ENCODE measurements at places on chromosomes 11 and 22.
A peak's percentile ranks its signal among the peaks of the same experiment; 100 is the strongest.

DNA sequence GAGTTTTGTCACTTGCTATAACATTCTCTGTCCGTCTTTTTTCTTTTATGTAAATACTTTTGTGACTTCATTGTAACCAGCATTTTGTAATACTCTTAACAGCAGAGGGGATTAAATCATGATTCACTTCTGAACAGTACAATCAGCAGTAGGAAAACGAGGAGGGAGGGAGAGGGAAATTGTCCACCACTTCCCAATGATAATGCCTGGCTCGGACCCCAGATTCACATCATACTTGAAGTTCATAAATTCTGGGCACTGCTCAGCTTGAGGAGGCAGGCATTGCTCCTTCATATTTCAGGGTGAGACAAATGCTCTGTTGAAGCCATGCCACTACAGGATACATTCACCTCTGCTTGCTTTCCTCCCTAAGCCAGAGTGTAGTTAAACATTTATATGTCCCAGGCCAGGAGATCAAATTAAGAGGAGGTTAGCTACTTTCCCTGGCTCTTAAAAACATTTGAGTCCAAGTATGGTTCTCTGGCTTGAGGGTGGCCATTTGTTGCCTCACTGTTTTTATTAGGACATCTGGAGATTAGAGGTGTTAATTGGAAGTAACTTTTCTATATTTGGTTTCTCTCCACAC lies 129.0 kb upstream of the LDLRAD3 start:
- no peak for DNase-seq

GRCh38 chr22:32558681-32559355 lies 84.2 kb downstream of the FBXO7 start:
- no peak for DNase-seq

DNA sequence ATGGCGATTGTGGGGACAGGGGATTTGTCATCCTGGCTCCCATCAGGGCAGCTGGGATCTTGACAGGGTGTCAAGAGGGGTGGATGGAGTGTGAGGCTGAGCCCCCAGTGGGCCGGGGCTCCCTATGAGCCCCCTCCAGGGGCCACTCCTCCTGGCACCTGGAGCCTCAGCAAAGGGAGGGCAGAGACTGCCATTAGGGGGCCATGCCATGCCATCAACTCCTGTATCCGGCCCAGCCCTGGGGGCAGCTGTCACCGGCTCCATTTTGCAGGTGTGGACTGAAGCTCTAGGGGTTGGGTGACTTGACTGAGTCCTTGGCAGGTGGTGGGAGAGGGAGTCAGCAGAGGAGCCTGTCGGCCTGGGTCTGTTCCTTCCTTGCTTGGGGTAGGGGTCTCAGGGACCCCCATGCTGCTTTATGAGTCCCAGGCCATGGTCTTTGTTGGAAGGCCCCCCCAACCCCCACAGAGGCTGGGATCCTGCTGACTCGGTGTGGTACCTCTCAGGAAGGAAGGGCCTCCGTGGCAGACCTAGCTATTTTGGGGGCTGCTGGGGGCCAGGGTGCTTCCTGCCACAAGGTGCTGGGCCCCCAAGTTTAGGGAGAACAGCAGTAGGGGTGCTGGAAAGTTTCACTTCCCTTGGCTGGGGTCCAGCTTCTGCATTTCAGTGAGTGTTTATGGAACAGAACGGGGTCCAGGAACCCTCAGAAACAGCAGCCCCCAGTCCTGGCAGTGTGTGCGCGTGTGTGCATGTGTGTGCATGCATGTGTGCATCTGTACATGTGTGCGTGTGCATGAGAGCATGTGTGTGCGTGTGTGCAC lies 1.5 kb downstream of the ACY3 start:
- DNase-seq, result peak; percentile 96

DNA sequence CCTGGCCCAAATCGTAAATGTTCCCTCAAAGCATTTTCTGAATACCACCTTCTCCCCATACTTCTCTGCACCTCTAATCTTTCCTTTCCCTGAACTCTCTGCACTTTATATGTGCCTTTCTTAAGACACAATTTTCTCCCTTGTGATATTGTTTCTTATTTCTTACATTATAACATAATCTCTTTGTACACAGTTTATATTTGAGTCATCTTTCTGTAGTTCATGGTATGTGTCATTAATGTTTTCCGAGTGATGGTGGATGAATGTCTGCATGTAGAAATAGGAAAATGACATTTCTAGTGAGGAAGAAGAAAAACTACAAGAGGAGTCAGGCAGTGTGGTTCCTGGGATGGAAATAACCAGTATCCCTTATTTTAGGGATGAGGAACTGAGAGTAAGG lies 5.5 kb downstream of the ACRV1 start:
- DNase-seq, result no peak

DNA sequence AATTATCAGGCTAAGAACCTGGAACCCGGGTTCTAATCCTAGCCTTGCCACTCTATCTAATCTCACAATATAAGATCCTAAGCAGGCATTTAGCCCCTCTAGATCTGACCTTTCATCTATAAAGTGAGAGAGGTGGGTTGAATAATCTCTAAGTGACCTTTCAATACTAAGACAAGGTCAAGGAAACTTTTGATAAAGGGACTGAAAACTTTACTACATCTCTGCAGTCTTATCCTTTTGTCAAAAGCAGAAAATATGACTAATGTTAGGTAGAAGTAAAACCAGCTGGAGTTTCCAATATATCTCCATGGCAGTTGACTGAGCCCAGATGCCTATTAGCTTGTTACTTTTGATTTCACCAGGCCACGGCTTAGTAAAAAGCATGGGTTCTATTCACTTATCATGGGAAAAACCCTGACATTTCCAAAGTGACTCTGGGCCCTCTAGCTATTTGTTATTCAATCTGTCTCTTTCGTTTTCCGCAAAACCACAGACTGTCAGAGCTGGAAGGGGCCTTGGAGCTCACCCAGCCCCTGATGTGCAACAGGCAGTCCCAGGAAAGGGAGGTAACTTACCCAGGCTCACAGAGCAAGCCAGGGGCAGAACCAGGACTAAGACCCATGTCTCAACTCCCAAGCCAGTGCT lies 75.8 kb downstream of the RAB30 start:
- DNase-seq, result no peak

DNA sequence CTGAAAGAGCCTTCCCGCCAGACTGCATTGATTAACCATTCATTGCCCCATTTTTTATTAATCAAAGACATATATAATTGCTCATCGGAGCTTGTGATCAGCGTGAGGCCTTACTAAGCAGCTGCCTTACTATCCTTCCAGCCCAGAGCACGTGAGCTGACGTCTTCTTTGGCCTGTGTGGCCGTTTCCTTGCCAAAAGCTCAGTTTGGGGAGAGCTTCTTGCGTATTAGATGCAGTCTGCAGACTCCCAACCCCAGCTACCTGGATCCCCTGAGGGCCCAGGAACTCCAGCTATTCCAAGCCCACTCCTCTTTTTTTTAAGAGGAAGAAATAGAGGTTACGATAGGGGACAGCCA lies 784 bp upstream of the SLC43A3 start:
- DNase-seq, result no peak

DNA sequence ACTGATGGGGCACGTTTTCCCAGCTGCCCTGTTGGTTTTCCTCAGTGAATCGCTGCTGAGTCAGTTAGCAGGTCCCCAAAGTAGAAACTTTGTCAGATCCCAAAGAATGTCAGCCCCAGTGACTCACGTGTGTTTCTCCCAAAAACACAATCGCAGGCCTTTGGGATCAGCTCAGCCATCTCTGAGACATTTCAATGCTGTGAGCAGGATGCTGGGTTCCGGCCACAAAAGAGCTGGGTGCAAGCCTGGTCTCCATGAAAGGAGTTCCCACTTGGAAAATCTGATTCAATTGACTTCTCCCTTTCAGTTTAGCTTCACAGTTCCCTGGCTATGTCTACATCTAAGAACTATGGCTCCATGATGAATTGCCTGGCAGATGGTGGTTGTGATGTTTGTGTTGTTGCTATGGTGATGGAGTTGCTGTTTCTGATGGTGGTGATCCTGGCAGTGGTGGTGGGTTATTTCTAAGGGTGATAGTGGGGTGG lies 28.0 kb downstream of the MYEOV start:
- no peak for DNase-seq

DNA sequence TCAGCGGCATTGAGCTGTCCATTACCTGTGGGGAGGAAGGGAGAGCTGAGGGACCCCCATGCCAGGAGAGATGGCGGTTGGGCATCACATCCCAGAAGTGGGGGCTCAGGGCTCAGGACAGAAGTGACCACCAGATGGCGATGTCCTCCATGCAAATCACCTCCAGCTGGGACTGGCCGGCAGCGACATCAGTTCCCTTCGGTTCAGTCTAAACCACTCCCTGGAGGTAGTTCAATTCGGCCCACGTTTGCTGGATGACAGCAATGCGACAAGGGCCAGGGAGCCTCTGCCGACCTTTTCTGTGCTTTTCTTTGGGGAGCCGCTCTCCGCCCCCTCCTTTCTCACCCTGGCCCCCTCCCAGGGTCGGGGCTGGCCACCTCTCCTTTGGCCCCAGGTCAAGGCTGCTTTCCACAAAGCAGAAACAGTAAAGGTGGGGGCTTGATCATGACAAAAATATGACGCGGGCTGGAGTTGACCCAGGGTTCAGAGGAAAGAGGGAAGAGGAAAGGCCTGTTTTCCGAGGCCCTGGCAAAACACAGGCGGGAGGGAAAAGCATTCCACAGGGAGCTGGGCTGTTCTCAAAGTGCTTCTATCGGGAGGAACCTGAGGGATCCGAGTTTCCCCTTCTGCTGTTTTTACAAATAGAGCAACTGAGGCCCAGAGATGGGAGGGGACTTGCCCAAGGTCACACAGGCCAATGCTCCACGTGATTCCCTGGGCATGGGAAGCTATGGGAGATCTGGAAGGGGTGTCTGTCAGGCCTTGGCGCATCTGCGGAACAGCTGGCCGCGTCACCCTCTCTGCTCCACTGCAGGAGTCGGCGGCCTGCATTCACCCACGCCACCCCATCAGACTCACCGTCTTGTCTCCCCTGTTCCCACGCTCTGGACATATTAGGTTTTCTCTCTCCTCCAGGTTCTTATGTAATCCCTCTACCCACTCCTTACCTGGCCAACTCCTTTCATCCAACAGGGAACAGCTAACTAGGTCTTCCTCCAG lies 54.7 kb downstream of the FBXO7 start:
- DNase-seq, result peak; percentile 79

GRCh38 chr11:132300283-132300682 lies 929.9 kb downstream of the NTM start:
- DNase-seq, result peak; percentile 42

DNA sequence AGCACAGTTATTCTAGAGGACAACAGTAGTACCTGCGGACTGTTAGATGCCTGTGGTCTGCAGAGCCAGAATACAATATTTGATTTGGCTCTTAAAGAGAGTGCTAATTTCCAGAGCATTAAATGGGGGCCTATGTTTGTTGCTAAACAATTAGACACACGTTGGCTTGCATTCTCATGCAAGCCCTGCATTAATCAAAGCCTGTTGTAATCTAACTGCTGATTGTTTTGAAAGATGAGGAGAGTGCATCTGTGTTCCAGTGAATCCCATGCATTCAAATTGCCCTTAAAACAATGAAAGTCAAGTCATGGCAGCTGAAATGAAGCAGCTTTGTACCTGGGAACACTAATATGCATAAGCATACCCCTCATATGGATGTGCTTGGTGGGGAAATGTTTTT lies 419.4 kb downstream of the DYNC2H1 start:
- DNase-seq, result no peak

DNA sequence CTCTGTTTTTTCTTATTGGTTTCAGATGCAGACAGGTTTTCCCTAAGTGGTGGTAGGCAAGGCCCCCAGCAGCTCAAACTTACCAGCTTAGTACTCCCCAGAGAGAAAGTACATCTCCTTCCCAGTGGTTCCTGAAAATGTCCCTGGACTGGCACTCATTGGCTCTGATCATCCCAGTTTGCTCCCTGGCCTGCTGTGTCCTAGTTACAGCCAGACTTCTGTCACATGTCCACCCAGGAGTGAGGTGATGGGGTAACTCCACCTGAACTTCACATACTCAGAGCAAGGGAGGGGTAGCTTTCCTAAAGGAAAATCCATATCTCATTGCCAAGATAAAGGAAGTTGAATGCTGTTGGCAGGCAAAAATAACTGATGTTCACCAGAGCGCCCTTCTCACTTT lies 237.0 kb upstream of the MPPED2 start:
- no peak for DNase-seq

- DNase-seq, result no peak
These were observed 22.1 kb upstream of the SYT7 start for GRCh38 chr11:61602775-61603569.

- DNase-seq, result no peak
These were observed 513.0 kb downstream of the RAB38 start for GRCh38 chr11:87662287-87662686.

DNA sequence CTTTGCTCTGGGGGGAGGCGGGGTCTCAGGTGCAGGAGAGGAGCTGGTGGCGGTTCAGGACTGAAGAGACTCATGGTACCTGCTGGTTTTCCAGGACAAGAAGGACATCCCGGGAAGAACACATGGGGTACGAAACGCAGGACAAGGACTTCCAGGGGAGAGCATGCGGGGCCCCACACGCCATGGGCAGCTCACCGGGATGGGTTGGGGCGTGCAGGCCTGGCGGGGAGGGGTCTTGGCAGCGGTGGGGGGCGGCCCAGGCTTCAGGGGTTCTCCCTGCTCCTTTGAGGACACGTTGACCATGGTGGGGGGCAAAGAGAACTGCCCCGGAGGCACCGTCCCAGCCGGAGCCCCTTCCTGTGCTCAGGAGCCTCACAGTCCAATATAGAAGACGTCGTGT lies 673.2 kb downstream of the BRD1 start:
- DNase-seq, result no peak

DNA sequence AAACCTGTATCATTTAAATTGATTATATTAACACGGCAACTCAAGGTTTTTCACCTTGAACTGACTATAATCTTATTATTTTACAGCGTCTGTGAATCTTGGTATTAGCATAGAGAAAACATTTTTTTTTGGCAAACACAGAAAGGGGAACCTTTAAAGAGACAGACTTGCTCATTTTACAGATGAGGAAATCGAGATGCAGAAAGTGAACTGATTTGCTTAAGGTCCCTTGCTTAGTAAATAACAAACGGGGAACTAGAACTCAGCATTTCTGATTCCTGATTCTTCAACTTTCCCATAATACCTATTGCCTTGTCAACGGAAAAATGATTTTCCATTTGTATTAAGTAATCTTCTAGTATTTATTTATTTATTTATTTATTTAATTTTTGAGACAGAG lies 33.2 kb upstream of the CECR2 start:
- DNase-seq, result peak; percentile 79

GRCh38 chr11:87866951-87867350 lies 308.3 kb downstream of the RAB38 start:
- no peak for DNase-seq

DNA sequence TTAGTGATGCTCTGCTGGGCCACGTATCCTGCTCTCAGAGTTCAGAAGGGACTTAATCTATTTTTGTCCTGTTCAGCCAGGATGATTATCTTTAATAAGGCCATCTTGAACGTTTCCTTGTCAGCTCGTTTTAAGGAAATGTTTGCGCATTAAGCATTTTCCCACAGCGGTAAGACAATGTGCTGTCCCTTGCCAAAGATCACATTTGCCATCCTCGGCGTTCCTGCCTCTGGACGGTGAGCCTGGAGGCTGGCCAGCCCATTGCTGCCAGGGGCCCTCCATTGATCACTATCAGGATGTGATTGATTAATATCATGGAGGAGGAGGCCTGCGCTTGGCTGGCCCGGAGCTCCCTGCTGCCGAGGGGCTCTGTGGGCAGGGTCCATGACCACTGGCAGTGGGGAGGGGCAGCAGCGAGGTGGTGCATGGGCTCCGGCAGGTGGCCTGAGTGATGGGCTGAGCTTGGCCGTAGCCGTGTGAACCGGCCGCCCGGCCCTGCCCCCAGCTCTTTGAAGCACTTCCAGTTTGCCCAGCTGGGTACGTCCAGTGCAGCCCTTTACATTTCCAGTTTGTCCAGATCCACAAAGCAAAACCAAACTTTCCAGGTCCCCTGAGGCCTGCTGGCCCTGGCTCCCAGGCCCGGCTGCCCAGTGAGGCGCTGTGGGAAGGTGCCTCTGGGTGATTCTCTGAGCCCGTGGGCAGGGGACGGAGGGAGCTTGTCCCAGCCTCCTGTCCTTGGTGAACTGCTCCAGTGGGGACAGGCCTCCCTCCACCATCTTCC lies 49.5 kb upstream of the SMIM38 start:
- no peak for DNase-seq

Measured in Karpas-422 (cell line).